ENCODE measurements at places on chromosomes 6 and 20. TPM values are rescaled to one million over a fixed set of nuclear protein-coding genes. Genes with fewer than 3 reads are reported as not detected.

Gene GATA5
- total RNA-seq: not detected

Gene MYBL2
- total RNA-seq: 30.8 TPM

Gene CST2
- total RNA-seq: not detected

Gene SLC24A3
- total RNA-seq: not detected

Gene GNMT
- 0.76 TPM for total RNA-seq

Measured in Karpas-422 (cell line).